ENCODE measurements at places on chromosomes 2 and 18.
A peak's percentile ranks its signal among the peaks of the same experiment; 100 is the strongest.

- no peak for DNase-seq
Measured at GRCh38 chr2:8671802-8672201, 10.1 kb upstream of the ID2 start.

DNA sequence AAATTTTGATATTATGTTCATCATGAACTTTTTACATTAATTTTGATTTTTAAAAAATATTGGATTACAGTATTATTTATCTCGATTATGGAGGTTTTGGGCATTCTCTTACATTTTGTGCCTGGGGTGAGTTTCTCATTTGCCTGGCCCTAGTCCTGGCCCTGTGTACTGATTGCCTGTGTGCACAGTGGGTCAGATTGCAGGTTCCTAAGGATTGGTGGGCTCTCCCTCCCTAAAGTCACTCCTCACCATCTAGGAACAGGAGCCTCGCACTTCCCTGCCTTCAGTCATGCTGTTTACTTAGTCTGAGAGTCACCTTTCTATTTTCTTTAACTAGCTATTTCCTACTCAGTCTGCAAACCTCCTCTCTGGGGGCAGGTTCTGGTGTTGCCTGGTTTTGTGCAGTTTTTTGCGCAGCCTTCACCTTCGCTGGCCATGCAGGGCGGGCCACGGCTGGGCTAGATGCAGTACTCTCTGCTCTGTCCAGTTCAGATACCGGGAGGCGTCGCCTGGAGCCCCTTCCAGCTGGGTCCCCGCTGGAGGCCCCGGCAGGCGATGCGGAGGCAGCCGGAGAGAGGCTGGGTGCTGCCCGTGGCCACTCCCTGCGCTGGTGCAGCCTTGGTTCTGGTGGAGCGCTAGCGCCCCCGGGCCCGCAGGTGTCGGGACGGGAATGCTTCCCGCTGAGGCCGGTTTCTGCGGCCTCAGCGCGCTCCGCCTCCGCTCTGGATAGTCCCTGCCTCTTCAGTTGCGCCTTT is 23.3 kb upstream of the MC5R start:
- no peak for DNase-seq

DNA sequence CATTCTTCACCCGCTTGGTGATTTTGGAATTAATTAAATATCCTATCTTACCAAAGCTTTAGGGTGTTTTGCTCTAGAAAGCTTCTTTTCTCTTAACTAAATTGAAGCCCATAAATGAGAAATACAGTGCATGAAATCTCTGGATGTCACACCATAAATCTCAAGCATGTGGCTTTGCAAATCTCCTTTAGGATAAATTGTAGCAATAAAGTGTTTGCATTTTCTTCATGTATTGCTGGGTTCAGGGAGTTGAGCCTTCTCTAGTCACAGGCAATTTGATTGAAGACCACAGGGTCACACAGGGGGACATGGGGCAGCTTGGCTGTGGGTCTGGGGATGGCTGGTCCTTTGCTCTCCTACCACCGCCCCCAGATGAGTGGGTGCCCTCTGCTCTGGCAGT is 364.2 kb downstream of the CLIP4 start:
- no peak for DNase-seq

DNA sequence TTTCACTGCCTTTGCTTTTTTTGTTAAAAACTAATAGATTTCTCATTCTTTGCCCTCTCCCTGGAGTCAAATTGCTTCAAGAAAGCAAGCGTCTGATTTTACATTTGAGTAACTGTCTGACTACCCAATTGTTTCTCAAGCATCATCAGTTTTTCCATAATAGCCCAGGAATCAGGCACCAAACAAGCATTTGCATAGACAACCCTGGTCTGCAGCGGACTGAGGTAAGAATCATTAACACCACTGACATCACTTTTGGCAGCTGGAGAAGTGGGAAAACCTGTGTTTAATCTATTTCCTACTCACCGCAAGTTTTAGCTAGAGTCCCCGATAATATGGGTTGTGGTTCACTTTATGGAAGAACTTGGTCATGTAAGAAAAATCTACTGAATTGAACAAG is 55.7 kb downstream of the IRS1 start:
- DNase-seq: no peak

GRCh38 chr2:98247383-98247782 is 98.9 kb upstream of the CNGA3 start:
- DNase-seq: no peak

DNA sequence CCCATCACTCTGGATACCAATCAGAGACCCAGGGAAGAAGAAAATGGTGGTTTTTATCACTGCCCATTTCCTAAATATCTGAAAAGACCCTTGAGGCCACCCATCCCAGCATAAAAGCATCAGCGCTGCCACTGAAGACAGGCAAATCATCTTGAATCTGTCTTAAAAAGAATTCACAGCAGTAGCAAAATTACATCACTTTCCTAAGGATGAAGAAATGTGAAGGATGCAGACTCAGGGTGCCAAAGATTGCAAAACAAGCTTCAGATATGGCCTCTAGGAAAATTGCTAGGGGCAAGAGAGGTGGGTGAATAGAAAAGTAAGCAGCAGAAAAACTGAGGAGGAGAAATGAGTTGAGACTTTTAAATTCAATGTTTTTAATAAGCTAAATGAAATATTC is 70.0 kb downstream of the SLC25A12 start:
- DNase-seq: no peak

GRCh38 chr2:58032016-58032763 is 14.4 kb upstream of the VRK2 start:
- no peak for DNase-seq

DNA sequence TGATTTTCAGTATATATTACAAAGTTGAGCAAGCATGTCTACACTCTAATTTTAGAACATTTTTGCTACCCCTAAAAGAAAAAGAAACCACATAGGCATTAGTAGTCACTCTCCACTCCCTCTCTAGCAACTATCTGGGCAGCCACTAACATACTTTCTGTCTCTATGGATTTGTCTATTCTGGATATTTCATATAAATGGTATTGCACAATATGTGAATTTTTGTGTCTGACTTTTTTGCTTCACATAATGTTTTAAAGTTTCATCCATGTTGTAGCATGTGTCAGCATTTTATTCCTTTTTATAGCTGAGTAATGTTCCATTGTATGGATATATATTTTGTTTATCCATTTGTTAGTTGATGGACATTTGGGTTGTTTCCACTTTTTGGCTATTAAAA is 232.5 kb upstream of the CTAGE1 start:
- no peak for DNase-seq

DNA sequence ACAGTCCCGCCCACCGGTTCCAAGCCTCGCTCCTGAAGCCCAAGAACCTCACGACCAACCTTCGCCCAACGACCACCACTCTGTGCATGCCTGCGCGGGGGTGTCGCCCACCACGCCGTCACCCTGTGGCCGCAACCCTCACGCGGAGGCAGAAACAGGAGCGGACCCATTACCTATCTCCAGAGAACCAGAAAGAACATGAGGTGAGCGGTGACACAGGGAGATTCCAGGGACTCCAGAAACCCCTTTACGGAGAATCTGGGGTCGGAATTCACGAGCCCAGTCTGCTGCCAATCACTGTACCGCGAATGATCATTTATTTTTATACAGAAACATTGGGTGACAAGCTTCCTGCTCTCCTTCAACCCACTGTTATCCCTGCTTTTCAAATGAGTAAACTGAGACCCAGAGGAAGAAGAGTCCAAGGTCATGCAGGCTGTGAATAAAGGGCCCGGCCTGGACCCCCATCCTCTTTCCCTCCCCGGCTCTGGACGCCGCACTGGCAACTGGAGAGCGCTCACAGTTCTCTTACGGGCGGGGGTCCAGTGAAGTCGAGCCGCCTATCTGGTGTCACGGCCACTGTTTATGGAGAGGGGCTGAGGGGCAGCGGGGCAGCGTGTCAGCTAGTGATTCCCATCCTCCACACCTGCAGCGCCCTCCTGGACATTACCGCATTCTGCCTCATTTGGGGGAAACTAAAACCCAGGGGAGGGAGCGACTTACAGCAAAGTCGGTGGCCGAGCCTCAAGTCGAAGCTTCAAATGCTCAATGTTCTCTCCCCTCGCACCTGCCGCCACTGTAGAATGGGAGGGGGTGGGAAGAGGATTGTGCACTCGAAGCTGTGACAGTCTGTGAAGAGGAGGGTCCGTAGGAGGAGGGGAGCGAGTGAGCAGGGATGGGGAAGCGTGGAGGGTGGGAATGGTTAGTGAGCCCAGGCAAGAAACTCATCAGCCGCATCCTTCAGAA is 723 bp upstream of the SLC30A3 start:
- DNase-seq: peak; percentile 25

DNA sequence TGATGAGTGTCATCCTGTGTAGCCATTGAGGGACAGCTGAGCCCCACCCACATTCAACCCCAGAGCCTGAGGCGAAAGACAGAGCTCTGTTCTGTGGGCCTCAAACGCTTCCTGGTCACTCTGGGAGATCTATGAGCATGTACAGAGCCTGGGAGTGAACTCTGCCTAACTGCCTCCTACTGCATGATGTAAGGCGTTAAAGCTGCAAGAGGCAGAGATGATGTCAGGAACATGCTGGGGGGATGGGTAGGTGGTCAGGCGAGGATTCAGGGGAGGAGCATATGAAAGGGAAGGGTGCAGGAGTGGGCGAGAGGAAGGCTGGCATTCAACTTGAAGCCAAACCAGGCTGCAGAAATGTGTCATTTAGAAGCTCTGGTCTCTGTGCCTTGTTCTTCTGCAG is 181.0 kb downstream of the TFCP2L1 start:
- no peak for DNase-seq

DNA sequence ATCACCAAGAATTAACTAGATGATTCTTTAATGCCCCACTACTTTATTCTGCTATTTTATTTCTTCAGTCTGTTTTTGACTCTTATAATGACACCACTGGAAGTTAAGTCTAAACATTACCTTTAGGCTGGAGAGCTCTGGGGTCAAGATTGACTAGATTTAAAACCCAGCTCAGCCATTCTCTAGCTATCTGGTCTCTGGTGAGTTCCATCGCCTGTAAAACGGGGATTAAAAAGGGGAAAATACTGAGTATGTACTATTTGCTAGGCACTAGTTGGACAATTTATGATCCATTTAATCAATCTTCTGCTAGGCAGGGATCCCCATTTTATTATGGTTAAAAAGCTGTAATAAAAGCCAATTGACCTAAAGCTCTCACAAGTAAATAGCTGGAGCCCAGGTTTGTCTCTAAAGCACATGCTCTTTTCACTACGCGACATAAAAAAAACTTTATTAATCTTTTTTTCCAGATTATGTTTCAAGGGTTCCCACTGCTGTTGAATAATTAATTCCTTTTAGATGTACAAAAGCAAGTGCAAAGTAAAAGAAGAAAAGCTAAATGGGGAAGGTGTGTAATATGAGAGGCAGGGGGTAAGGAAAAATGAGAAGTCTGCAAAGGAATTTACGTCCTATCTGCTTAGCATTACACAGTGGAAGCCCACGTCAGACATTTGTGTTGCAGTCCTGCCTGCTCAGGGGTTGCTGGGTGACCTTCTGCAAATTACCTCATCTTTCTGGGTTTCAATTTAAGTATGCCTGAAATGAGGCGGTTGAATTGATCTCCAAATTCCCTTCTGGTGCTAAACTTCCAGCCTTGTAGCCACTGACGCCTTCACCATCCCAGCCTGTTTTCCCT is 918 bp upstream of the NABP1 start:
- peak; percentile 29 for DNase-seq

DNA sequence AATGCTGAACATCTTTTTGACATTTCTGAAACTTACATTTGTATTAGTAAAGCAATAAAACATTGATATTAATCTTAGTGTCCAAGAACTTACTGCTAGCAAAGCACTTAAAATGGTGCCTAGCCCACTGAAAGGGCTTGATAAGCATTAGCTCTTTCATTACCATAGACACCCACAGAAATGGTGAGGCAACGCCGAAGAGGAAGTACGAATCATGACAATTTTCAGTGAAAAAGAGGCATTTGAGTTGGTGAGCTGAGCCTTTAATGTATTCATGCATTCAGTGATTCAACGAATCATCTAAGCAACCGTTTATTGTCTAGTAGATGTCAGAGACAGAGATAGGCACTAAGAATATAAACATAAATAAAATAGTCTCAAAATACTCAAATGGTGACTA is 101.1 kb downstream of the PIGN start:
- DNase-seq: no peak

- DNase-seq: peak; percentile 93
Measured at GRCh38 chr18:26511339-26512071, 36.8 kb downstream of the KCTD1 start.

GRCh38 chr2:190069936-190070696 is 7.6 kb upstream of the MSTN start:
- DNase-seq: peak; percentile 65

GRCh38 chr18:70249118-70249517 is 39.7 kb upstream of the SOCS6 start:
- no peak for DNase-seq

DNA sequence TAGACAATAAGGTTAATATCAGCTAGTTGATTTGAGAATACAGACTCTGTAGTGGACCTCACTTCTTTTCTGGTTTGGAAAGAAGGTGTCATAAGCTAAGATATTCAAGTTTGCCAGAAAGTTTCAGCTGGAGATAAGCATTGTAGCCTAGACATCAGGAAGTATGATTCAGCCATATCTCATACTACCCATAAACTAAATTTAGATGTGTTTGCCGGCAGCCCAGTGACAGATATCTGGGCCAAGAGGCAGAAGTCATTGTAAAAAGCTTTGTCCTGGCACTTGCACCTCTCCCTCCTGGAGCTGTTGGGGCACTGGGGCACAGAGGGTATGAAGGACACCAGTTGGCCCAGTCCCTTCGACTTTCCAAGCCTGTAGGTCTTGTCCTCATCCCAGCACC is 128.0 kb downstream of the EPHA4 start:
- DNase-seq: no peak
